ENCODE measurements at places on chromosomes 1 and 21. TPM values are rescaled to one million over a fixed set of nuclear protein-coding genes. Genes with fewer than 3 reads are reported as not detected.

GRCh38 chr21:45330075-45330781 is 42.5 kb upstream of the POFUT2 start:
- DNase-seq: no peak

GRCh38 chr1:235009074-235009473 is 119.6 kb downstream of the TOMM20 start:
- no peak for DNase-seq

GRCh38 chr21:45669382-45669781 is 25.9 kb downstream of the PCBP3 start:
- DNase-seq: no peak

DNA sequence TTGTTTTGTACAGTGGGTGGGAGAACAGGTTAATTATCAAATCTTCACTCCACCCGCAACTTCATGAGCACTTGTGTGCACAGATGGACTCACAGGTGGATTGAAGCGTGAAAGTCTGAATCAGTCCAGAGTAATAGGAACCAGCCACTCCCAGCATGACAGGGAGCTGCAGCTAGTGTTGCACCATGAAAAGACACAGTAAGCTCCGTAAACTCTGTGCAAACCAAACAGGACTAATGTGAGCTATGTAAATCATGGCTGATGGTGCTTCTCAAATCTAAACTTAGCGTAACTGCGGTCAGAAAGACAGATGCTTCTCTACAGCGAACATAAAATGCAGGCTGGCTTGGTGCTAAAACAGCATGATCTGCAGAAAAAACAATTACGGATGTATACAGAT is 114.4 kb downstream of the CENPF start:
- DNase-seq: no peak

DNA sequence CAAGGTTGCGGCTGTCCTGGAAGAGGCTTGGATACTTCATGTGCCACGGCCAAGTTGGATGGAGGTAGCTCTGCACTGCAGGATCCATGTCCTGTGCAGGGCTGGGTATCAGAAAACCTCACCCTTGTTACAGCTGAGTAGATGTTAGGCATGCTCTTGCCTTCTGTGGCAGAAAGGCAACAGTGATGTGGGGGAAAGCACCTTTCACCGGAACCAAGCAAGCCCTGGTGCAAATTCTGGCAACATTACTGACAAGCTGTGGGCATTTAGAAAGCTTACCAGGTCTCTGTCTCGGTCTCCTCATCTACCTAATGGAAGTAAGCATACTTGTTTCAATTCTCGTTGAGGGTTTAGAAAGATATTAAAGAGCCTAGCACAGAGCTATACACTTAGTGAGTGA is 14.5 kb upstream of the CDCA8 start:
- DNase-seq: no peak

- no peak for DNase-seq
These were observed 17.9 kb downstream of the CSTB start for GRCh38 chr21:43758111-43758641.

The DNAJC16 gene
- polyA plus RNA-seq: 8.4 TPM

The SLC16A4 gene
- 2.8 TPM for polyA plus RNA-seq

The SLC1A7 gene
- 0.07 TPM for polyA plus RNA-seq

The ICOSLG gene
- polyA plus RNA-seq: 5.1 TPM

The FLG2 gene
- 1.8 TPM for polyA plus RNA-seq
